ENCODE measurements at places on chromosomes 3 and 15. TPM values are rescaled to one million over a fixed set of nuclear protein-coding genes. Genes with fewer than 3 reads are reported as not detected.

The MST1R gene
- 1.7 TPM for polyA plus RNA-seq

DNA sequence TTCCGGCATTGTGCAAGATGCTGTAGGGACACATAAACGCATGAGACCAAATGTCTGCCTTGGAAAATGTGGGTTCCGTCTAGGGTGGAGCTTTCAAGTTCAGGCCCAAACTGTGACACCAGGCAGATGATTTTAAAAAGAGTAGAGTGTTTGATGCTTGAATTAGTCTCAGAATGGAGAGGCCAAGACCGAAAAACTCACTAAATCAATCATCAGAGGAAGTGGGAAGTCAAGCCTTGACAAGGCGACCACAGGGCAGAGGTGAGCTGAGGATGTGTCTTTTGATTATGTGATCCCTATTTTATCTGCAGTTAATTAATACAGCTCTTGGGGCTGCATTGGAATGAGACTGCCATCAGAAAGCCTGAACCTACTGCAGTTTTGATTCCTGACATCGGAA is 275.4 kb downstream of the ABHD5 start:
- DNase-seq = no peak

DNA sequence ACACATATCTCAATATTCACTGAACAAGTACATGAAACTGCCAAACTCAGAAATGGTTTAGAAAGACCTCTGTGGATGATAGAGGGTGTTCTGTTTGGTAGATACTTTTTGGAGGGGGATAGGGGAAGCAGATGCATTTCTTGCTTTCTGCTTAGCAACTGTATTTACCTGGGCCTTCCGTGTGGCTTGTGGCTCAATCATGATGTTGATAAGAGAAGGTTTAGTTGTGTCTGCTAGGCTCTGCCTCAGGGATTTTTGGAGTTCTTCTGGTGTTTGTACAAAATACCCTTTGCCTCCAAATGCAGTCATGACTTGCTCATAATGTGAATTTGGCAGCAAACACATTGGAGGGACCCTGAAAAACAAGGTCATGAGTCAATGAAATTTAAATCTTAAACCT is 38.2 kb downstream of the HACL1 start:
- DNase-seq = no peak

The MED12L gene
- 2.6 TPM for polyA plus RNA-seq

The AHSG gene
- 0.33 TPM for polyA plus RNA-seq

GRCh38 chr15:49380912-49381311 is 42.1 kb upstream of the FGF7 start:
- no peak for DNase-seq

- DNase-seq = no peak
Observed at GRCh38 chr15:77140220-77140619, 69.3 kb upstream of the TSPAN3 start.

- DNase-seq = peak; percentile 11
Observed at GRCh38 chr3:127964053-127964452, 49.0 kb downstream of the KBTBD12 start.

GRCh38 chr15:75049392-75049791 is 26.0 kb downstream of the PPCDC start:
- no peak for DNase-seq

The HRG gene
- 2.9 TPM for polyA plus RNA-seq

- no peak for DNase-seq
Observed at GRCh38 chr3:43497422-43497821, 124.4 kb downstream of the ANO10 start.

DNA sequence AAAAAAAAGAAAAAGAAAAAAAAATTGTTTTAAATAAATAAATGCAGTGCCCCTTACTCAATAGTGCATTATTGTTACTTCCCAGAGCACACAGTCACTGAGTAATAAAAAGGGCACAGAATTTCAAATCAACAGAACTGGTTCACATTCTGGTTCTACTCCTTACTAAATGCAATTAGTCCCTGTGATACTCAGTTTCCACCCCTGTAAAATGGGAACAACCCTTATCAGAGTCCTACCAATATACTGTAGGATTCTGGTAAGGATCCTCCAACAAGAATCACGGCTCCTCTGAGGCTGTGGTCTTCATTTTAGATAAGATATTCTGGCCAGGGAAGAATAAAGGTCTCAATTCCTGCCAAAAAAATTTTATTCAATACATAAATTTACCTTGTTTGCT is 50.7 kb downstream of the ITGB5 start:
- no peak for DNase-seq

DNA sequence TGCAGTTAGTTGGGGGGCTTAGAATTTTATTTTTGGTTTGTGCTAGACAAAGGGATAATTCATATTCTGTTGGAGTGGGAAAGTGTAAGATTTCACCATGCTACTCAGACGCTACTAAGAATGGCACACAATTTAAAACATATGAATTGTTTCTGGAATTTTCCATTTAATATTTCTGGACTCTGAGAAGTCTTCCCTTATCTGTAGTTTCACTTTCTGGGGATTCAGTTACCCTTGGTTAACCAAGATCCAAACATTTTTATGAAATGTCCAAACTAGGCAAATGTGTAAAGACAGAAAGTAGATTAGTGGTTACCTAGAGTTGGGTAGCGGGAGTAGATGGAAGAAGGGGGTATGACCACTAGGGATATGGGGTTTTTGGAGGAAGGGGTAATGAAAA is 53.1 kb downstream of the TCF12 start:
- DNase-seq = no peak

DNA sequence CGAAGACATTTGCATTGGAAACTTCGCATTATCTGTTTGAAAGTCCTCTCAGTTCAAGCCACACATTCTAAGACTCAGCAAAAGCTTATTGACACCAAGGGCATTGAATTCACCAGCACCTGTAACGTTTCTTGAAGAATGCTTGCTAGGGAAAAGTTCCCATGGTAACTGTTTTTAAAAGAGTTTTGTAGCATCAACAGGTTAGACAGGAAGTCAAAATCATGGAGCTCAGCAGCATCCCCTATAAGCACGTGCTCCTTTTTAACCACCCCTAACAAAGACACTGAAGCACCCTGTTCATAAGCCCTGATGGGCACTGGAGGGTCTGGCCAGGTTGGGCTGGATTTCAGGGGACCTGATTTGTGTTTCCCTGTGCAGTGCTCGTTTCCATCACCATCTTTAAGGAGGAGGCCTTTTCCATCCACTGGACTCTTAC is 229.7 kb upstream of the BHLHE40 start:
- DNase-seq = no peak

DNA sequence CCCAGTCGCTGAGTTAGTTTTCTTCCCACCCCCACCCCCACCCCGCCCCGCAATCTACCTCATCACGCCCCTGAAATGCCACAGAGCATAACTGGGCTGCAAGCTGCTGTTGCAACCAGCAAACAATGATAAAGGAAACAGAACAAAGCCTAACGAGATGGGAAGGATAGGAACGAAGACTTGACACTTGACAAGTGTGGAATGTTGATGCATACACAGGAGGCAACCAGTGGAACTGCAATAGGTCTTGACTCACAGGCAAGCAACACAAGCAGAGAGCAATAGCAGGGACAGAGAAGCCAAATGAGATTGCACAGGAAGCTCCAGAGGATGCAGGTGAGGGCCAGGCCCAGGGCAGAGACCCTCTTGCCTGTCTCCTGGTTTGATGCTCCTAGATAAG is 225.9 kb downstream of the IGSF11 start:
- DNase-seq = no peak

- no peak for DNase-seq
Observed at GRCh38 chr3:45908761-45909160, 22.4 kb downstream of the CCR9 start.

GRCh38 chr15:76163457-76164295 is 103.9 kb downstream of the TMEM266 start:
- DNase-seq = no peak

The TICRR gene
- 10.6 TPM for polyA plus RNA-seq

GRCh38 chr3:23698652-23699313 is 107.0 kb upstream of the UBE2E1 start:
- no peak for DNase-seq

The TEX264 gene
- 68.8 TPM for polyA plus RNA-seq

GRCh38 chr3:29757054-29757777 is 476.3 kb downstream of the RBMS3 start:
- DNase-seq = peak; percentile 28

- DNase-seq = no peak
Observed at GRCh38 chr3:160395297-160395696, 3.7 kb downstream of the IFT80 start.

DNA sequence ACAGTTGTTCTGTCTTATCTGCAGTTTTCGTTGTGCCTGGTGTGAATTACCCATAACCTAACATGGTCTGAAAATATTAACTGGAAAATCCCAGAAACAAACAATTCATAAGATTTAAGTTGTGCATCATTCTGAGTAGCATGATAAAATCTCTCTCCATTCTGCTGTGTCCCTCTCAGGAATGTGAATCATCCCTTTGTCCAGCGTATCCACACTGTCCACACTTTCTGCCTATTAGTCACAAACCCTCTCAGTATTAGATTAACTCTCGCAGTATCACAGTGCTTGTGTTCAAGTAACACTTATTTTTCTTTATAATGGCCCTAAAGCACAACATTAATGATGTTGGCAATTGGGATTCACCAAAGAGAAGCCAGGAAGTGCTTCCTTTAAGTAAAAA is 203.2 kb downstream of the CGGBP1 start:
- DNase-seq = no peak

- no peak for DNase-seq
Observed at GRCh38 chr3:168974617-168975403, 688.7 kb downstream of the MECOM start.

DNA sequence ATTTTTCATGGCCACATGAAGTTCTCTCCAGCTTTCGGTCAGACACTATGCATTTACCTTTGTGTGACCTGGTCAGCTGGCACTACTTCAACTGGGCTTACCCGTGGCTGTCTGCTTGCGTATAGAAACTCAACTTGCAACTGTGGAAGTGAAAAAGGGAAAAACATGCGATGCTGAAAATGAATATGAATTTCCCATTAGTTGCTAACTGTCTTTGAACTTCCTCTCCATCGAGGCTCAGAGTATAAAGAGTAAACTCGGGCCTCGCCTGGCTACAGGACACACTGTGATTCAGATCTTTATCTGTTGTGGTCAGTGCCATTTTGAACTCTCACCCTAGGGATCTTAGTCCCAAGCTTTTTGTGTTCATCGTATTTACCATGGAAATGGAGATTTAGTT is 26.8 kb downstream of the NFKBIZ start:
- DNase-seq = no peak

The ANKRD34C gene
- 0.01 TPM for polyA plus RNA-seq

The HYKK gene
- polyA plus RNA-seq = 8.6 TPM

All from renal cortex interstitium (tissue), 15 donors.